ENCODE measurements at places on chromosomes 11 and 22.

- no peak for DNase-seq
Measured at GRCh38 chr22:48872271-48873190, 955.1 kb downstream of the BRD1 start.

GRCh38 chr11:76592025-76592914, 78.3 kb downstream of the LRRC32 start:
- DNase-seq: no peak

GRCh38 chr22:29485448-29485847, 5.4 kb downstream of the NEFH start:
- no peak for DNase-seq

GRCh38 chr22:28582806-28583205, 96.8 kb downstream of the TTC28 start:
- DNase-seq: no peak

DNA sequence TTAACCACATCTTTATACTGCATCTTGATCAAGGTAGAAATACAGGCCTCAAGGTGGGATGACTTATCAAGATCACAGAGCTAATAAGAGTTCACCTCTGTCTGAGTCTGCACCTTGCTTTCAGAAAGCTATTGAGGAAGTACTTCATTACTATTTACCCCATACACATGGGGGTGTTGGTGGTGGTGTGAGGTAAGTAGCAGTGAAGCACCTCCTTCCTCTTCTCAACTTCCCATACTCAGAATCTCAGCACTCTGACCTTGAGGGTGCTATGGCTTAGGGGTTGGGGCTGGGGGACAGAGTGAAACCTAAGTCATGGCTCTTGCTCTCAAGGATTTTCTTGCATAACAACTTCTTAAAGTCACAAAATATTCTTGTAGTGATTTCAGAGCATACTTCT, 56.9 kb downstream of the ME3 start:
- no peak for DNase-seq

GRCh38 chr11:132777067-132777975, 755.0 kb downstream of the OPCML start:
- no peak for DNase-seq

- peak; percentile 43 for DNase-seq
Measured at GRCh38 chr11:123478352-123478987, 48.4 kb downstream of the GRAMD1B start.

GRCh38 chr11:93143800-93144199, 54.0 kb downstream of the SLC36A4 start:
- no peak for DNase-seq

- DNase-seq: no peak
Measured at GRCh38 chr11:77854838-77855237, 33.9 kb downstream of the AAMDC start.

- no peak for DNase-seq
Measured at GRCh38 chr11:69483691-69484426, 2.4 kb downstream of the LINC01488 start.

DNA sequence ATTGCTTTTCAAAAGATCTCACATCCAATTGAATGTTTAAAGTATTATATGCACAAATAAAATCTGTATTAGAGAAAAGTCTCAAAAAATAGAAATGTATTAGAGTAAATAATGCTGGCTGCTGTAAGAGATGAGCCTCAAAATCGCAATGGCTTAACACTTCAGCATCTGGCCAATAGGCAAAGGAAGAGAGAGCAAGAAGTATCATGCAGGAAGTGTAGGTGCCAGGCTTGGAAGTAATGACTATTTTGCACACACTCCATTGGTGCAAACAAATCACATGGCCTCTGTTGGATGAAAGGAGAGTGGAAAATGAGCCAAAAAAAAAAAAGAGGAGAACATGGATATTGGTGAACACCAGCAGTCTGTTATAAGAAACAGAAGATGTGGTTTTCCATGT, 193.0 kb upstream of the E2F8 start:
- DNase-seq: no peak

GRCh38 chr11:120524536-120525085, 13.1 kb downstream of the GRIK4 start:
- no peak for DNase-seq

- DNase-seq: no peak
Measured at GRCh38 chr11:57913715-57914704, 109.7 kb upstream of the OR9Q1 start.

- DNase-seq: no peak
Measured at GRCh38 chr11:131889146-131889577, 518.7 kb downstream of the NTM start.

DNA sequence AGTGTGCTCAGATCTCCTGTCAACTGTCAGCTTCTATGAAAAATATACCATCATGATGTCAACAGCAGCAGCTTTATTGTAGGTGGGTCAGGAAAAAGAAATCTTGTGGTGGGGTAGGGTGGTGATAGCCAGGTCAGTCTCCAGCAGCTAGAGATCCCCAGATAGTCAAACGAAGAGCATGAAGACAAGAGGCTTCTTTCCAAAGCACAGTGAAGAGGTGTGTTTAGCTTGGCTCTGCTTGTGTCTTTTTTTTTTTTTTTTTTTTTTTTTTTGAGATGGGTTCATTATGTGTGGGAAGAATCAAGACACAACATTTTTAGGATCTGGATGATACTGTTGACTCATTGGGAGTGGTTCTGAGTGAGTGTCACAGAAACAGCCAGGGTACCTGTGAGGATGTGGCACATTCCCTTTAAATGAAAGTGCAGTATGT, 1075.5 kb downstream of the NTM start:
- no peak for DNase-seq

All from activated naive CD4-positive, alpha-beta T cell treated with anti-CD3 and anti-CD28 coated beads for 36 hours (primary cell).